ENCODE measurements at places on chromosomes 7 and 10.

GRCh38 chr7:70455925-70456324, 676.0 kb upstream of the GALNT17 start:
- DNase-seq: no peak

GRCh38 chr7:405489-406211, 114.0 kb downstream of the PDGFA start:
- DNase-seq: no peak

DNA sequence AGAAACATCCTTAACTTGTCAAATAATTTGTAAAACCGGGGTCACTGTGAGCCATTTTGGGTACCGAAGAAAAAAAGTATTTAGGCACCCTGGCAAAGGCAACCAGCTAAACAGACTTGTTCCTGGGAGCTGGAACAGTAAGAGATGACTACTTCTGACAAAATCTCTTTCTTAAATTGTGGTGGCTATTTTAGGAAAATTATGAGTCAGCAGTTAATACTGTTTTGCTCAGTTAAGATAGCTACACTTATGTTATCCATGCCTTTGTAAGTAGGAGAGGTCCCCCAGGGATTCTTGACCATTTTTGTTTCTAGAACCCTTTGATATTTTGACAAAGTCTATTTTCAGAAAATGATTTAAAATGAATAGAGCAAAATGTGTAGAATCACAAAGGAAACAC, 68.7 kb downstream of the TAX1BP1 start:
- DNase-seq: peak; percentile 68

- DNase-seq: peak; percentile 94
Observed at GRCh38 chr7:151754142-151754590, 122.7 kb downstream of the PRKAG2 start.

DNA sequence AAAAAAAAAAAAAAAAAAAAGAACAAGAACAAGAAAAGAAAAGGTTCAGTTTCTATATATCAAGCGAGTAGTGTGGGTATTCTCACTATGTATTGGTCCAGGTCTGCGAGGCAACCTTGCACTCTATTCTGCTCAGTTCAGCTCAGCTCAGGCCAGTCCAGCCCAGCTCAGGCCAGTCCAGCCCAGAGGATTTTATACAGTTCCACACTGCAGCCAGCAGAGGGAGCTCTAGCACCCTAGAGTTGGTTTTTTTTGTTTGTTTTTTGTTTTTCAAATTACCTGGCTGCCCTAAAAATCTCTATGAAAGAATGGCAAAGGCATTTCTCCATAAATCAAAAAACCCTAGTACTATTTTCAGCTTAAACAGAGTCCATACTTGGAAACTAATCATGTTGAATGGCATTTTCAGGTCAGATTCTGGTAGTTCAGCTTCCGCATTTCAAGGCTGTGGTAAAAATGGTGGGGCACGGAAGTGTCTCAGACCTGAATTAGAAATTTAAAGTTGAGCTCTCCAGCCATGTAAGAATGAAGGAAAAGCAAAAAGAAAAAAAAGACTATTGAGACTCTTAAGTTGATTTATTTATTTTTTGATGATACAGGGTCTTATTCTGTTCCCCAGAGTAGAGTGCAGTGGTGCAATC, 55.2 kb upstream of the GSDME start:
- DNase-seq: no peak

GRCh38 chr10:30962522-30962921, 69.1 kb downstream of the ZNF438 start:
- no peak for DNase-seq

DNA sequence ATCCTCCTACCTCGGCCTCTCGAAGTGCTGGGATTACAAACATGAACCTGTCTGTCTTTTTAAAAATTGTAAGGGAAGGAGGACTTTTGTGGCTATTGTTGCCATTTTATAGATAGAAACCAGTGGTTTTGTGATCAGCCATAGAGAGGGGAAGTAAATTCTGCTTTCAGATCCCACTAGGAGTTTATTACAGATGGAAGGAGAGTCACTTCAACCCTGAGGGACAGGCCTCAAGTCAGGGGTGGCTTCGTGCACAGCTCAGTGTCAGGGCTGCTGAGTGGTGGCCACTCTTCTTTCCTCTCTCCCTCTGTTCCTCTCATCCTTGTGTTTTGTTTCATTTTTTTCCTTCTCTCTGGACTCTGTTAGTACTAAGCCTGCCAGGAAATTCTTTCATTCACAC, 60.8 kb downstream of the OGDH start:
- DNase-seq: no peak

All from stromal cell of bone marrow (primary cell).